Dorsolateral prefrontal cortex (tissue), 122 donors: ENCODE measurements at places on chromosomes 3 and 15. TPM values are rescaled to one million over a fixed set of nuclear protein-coding genes. Genes with fewer than 3 reads are reported as not detected.

The EPHA6 gene
- total RNA-seq, result 47.6 TPM

The HESX1 gene
- 1.2 TPM for total RNA-seq

The ATP13A5 gene
- total RNA-seq, result 4.4 TPM

The TGM5 gene
- not detected for total RNA-seq

The HIGD1A gene
- total RNA-seq, result 180 TPM

The NANOGP8 gene
- 1.0 TPM for total RNA-seq
